Renal cortical epithelial cell (primary cell): ENCODE measurements at places on chromosomes 6 and 20. TPM values are rescaled to one million over a fixed set of nuclear protein-coding genes. Genes with fewer than 3 reads are reported as not detected.

Gene ME1
- total RNA-seq, result 21.7 and 45.3 TPM in 2 replicates

Gene OR2H1
- total RNA-seq, result not detected in 2 replicates

Gene ADRM1
- total RNA-seq, result 85.2 and 144 TPM in 2 replicates

Gene OXT
- not detected in 2 replicates for total RNA-seq

Gene FILIP1
- 0.17 and 1.5 TPM in 2 replicates for total RNA-seq

Gene RFX6
- total RNA-seq, result not detected in 2 replicates
